Effector memory CD8-positive, alpha-beta T cell (primary cell): ENCODE measurements at places on chromosomes 1 and 21.

DNA sequence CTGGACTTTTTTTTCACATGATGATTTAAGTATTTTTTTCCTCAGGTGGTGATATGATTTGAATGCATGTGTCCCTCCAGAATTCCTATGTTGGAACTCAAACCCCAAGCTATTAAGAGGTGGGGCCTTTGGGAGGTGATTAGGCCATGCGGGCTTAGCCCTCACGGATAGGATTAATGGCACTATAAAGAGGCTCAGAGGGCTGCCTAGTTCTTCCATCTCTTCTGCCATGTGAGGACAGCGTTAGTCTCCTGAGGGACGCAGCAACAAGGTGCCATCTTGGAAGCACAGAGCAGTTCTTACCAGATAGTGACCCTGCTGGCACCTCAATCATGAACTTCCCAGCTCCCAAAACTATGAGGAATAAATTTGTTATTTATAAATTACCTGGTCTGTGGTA is 18.3 kb upstream of the RBBP5 start:
- DNase-seq, result no peak

- no peak for DNase-seq
These were observed 363.5 kb downstream of the MRPL39 start for GRCh38 chr21:25243808-25244207.

DNA sequence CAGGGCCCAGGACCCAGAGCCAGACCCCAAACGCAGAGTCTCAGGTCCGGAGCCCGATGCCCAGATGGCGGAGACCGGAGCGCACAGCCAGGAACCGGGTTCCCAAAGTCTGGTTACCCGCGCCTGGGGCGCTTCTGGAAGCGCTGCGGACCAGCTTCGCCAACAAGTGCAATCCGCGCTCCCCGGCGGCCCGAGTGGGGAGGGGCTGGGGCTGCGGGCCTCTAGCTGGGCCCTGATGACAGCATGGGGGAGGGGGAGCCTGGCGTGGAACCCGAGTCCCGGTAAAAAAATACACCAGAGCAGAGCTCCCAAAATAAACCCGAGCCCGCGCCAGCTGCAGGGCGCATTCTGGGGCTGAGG is 494 bp downstream of the NT5C1A start:
- DNase-seq, result no peak

GRCh38 chr1:26697978-26698849 is 2.4 kb downstream of the ARID1A start:
- peak; percentile 31 for DNase-seq

GRCh38 chr1:244271004-244271403 is 180.7 kb downstream of the ADSS2 start:
- no peak for DNase-seq

DNA sequence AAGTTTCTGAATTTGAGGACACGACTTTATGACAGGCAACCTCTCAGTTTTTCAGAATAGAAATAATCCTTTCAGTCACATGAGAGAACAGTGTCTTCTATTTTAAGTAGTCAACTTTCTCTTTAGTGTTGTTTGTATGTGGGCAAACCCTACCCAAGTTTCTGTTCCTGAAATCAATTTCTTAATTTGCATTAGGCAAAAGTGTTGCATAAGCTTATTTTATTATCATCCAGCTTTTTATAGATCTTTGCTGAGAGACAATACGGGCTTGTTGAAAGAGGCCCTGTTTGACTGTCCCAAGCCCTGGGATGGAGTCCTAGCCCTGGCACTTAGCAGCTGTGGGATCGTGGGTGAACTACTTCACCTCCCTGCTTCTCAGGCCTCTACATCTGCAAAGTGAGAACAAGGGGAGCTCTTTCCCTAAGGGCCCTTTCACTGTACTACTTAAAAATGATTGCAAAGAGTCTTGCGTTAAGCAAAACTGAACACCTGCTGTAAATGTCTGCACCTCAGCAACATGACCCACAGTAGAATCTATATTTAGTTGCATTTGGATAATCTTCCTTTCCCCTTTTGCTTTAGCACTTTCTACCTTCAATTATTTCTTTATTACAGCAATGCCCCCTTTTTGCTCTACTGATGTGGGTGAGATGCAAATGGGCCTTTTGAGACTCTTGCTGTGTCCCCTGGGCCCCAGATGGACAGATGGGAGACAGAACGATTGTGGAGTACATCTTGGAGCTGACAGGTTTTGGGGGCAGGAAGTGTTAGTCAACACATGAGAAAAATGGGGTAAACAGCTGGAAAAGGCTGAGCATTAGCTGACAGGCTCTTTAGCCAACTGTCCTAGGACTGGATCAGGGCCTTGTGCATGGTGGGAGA is 41.0 kb upstream of the SCAF4 start:
- no peak for DNase-seq

GRCh38 chr1:59485171-59485570 is 188.3 kb downstream of the FGGY start:
- no peak for DNase-seq

GRCh38 chr1:194959795-194960194 is 1648.4 kb downstream of the KCNT2 start:
- DNase-seq, result no peak

DNA sequence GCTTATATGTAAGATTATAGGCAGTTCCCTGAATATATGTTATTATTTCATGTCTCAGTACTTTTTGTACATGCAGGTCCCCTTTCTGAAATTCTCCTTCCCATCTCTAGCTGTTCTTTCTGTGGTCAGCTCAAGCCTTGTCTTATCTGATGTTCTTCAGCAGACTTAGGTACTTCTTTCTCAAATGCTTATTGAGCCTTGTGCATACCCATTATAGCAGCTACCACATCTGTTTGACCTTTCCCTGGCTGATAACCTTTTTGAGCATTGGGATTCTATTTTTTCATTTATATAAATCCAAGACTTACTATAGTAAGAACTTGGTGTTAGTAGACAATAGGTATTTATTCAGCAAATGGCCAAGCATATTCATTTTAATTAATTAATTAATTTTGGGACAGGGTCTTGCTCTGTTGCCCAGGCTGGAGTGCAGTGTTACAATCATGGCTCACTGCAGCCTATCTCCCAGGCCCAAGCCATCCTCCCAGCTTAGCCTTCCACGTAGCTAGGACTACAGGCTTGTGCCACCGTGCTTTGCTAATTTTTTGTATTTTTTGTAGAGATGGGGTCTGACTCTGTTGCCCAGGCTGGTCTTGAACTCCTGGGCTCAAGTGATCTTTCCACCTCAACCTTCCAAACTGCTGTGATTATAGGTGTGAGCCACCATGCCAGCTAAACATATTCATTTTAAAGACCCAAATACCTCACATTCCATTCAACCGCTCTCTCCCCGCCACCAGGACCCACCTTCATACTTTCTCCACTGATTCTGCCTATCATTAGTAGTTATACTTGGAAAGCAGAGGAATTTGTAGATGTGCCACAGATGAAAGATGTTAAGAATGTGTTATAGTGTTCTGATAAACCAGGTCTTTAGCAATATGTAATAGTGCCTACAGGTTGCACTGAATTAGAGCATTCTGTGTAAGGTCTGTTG is 16.7 kb downstream of the TIPRL start:
- no peak for DNase-seq

- no peak for DNase-seq
These were observed 52.6 kb upstream of the EPS8L3 start for GRCh38 chr1:109816175-109816811.

DNA sequence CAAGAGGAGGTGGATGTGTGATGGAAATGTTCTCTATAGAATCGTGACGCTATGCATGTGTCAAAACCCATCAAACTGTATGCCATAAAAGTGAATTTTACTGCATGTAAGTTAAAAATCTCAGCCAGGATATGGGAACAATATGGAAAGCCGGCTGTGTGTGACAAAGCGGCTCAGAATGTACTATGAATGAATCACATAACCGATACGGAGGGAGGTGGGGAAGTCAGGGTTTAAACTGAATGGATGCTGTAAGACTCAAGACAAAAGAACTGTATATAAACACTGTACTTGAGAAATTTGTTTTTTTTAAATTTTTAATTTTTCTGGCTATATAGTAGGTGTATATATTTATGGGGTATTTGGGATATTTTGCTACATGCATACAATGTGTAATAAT is 111.6 kb upstream of the PDE4B start:
- no peak for DNase-seq

DNA sequence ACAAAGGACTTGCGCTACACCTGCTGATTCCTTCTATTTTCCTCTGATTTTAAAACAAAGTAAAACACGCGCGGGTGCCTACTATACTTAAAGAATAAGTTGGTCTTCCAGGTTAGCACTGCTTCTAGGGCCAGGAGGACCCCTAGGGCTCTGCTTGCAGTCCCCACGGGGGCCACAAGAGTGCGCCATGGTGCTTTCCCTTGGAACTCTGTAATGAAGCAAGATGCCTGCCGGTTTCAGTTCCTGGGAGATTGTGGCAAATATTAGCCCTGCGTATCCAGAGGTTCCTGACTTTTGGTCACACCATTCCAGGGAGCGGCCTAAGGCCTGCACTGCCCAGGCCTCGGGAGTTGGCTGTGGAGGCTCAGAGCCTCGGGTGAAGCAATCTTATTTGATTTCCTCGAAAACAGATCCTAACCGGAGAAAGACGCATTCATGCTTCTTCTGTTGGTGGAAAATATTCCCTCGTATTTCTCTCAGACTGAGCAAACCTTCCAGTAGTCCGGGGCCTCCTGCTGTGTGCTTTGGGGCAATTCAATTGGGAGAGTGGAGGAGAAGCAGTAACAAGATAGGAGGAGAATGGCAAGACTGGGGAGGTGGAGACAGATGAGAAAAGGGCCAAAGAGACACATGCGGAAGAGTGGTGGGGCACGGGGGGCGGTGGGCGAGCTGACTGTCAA is 25.3 kb downstream of the ADAM30 start:
- DNase-seq, result peak; percentile 52

DNA sequence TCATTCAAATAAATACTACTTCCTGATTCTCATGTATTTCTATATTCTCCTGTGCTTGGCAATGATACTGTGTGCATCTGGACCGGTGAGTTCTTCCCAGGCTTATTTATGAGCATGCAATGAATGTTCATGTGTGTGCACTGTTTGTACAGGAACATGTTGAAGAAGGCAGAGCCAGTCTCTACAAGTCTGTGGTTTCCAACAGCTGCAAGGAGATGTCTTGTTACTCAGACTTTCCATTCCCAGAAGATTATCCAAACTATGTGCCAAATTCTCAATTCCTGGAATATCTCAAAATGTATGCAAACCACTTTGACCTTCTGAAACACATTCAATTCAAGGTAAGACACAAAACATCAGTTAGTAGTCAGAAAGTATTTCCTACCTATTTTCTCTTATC is 19.1 kb downstream of the FMO1 start:
- no peak for DNase-seq

DNA sequence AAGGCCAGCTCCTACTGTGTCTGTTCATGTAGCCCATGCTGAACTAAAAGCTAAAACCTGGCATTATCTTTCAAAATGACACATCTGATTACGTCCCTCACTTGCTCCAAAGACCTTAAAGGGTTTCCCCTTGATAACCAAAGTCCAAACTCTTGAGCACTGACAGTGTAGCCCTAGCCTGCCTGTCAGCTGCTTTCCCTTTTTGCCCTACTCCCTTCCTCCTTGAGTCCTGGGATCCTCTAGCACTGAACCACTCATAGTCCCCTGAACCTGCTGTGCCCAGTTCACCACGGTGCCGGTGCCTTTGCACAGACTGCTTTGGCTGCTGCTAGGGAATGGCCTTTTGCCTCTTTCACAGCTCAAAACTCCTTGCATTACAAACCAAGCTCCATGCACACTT is 67.5 kb downstream of the PLXNA2 start:
- no peak for DNase-seq

GRCh38 chr1:39174390-39175081 is 30.0 kb upstream of the MACF1 start:
- DNase-seq, result no peak

GRCh38 chr1:220579317-220579716 is 51.4 kb downstream of the MARK1 start:
- DNase-seq, result no peak

DNA sequence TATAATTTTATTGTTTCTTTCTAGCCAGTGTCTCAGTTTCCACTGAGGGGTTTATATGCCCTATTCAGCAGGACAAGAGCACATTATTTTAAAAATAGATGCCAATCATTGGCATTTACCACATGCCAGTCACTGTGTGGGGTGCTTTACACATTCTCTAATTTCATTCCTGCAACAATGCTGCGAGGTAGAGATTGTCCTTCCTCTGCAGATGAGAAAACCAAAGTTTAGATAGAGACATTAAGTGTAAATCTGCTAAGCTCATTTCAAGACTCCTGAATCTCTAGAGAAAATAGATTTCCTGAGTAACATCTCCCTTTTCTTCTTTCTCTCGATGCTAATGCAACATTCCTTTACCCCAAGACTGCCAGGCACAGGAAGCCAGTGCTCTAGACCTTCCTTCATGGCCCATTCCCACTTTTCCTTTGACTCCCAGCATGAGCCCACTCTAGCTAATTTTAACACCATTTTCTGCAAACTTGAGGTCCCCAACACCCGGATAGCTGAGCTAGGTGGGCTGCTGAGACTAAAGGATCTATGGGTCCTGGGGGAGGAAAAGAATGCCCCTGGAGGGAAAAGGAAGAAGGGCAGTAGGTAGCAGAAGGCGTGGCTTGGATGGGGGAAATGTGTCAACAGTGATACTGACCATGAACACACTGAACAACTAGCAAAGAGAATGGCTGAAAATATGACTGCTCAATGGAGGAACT is 50.0 kb downstream of the SH3GLB1 start:
- no peak for DNase-seq

GRCh38 chr1:95903060-95903459 is 669.0 kb downstream of the RWDD3 start:
- no peak for DNase-seq

DNA sequence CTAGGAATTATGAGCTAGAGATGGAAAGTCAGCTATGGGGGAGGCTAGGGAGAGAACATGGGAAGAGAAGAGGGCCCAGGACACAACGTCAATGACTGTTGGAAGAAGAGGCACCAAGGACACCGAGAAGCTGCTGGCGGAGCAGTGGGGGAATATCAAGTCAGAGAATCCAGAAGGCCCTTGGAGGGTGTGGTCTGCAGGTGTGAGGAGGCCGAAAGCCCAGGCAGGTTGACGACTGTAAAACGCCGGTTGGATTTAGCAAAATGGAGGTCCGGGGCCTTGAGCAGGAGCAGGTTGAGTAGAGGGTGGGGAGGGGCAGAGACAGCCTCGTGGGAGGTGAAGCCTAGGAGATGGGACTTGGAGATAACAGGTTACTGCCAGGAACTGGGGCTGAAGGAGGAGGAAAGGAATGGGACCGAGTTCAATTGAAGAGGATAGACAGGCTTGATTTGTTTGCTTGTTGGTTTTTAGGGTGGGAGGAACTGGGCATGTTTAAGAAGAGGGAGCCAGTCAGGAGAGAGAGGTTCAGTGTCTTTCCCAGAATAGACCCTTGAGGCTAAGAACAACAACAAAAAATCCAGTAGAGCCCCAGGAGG is 35.1 kb downstream of the EDN2 start:
- DNase-seq, result no peak

GRCh38 chr1:31795801-31796621 is 19.8 kb downstream of the SPOCD1 start:
- DNase-seq, result no peak

GRCh38 chr1:31781756-31782371 is 17.7 kb upstream of the ADGRB2 start:
- DNase-seq, result no peak

GRCh38 chr1:180188684-180189175 is 34.1 kb downstream of the QSOX1 start:
- no peak for DNase-seq

GRCh38 chr1:53636621-53637171 is 102.3 kb downstream of the GLIS1 start:
- no peak for DNase-seq
